Hepatic stellate cell (primary cell): ENCODE measurements at places on chromosomes 5 and 9.
A peak's percentile ranks its signal among the peaks of the same experiment; 100 is the strongest.

- DNase-seq: peak; percentile 92
Observed at GRCh38 chr9:100428871-100429654, 2.1 kb downstream of the MSANTD3 start.

DNA sequence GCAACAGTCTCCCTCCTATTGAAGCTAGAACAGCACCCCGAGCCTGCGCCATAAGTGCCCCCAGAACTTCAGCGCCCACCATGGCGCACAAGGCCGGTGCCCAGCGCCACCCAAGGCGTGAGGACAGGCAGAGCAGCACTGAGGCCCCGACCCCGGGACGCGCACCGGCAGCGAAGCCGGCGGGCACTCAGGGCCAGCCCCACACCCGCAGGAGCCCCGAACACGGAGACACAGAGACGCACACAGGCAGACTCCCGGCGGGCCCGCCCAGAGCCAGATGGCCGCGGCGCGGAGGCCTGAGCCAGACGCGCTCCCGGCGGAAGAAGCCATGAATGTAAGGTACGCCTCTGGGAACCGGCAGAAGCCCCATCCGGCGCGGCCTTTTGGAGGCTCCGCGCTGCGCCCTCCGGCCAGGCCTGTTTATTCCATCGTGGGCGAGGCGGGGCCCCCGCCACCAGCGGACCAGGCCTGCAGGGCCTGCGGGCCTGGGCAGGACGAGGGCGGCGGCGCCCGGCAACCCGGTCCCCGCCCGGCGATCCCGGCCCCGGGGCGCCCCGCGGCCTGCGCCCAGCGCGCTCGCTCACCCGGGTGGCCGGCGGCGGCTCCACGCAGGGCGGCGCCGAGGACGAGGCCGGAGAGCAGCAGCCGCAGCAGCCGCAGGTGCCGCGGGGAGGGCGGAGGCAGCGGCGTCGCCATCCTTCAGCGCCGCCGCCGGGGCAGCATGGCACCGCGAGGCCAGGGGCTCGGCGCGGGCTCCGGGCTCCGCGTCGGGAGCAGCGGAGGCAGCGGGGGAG, 486 bp downstream of the NPDC1 start:
- DNase-seq: peak; percentile 72

- DNase-seq: no peak
Observed at GRCh38 chr9:28801144-28801799, 1228.0 kb upstream of the C9orf72 start.

- DNase-seq: no peak
Observed at GRCh38 chr9:137437691-137438590, 3.2 kb downstream of the ENTPD8 start.

DNA sequence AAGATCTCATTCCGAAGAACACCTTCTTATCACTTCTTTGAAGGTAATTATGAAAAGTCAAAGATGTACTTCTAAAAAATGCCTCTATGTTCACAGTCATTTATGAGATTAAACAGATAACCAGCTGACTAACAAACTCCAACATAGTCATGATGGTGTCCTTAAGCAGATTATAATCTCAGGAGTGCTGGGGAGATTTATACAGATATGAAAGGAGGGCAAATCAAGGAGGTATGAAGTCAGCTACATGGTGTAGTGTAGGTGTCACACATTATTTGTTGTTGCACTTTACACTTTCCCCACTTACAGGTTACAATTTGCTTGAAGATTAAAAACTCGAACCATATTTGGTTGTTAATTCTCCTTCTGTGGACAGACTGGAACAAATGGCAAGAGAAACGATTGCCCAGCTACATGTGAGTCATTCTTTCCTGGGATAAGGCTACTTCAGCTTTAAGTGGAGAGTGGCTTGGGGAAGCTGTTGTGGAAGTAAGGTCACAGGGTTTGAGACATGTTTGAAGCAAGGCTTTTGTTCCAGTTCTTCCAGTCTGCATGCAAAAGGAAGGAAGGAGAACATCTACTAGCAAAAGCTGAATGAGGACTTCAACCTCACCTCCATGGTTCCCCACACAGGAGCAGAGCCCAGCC, 320.1 kb downstream of the ADGRV1 start:
- no peak for DNase-seq

- DNase-seq: no peak
Observed at GRCh38 chr5:76468635-76469425, 65.7 kb downstream of the IQGAP2 start.

- DNase-seq: no peak
Observed at GRCh38 chr9:12680341-12680740, 12.8 kb upstream of the TYRP1 start.

- no peak for DNase-seq
Observed at GRCh38 chr9:88005240-88005639, 30.9 kb upstream of the CDK20 start.

DNA sequence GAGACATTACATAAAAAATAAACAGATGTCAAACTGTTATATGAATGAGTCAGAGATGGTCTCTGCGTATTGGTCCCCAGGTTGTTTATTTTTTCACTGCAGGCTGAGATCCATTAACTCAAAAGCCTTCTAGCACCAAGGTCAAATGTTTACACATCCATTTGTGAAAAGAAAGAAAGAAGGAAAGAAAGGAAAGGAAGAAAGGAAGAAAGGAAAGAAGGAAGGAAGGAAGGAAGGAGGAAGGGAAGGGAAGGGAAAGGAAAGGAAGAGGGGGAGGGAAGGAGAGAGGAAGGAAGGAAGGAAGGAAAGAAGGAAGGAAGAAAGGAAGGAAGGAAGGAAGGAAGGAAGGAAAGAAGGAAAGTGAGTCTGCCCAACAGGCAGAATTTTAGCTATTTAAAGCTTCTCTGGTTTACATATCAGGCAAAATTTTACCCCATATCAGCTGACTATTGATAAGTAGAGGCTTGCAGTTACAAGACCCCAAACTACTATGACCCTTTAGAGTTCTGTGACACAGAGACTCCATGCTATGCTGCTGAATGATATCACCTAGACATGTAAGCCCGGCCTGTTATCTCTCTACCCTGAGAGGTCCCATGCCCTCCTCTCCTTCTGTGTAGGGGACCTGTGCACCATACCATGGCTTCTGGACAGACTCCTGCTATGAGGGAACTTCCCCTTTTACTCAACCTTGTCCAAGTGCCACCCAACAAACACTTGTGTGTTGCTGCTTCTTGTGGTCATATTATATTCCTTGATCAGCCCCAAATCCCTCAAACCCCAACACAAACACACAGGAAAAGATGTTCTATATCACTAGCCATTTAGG, 59.0 kb downstream of the DRD1 start:
- DNase-seq: no peak

DNA sequence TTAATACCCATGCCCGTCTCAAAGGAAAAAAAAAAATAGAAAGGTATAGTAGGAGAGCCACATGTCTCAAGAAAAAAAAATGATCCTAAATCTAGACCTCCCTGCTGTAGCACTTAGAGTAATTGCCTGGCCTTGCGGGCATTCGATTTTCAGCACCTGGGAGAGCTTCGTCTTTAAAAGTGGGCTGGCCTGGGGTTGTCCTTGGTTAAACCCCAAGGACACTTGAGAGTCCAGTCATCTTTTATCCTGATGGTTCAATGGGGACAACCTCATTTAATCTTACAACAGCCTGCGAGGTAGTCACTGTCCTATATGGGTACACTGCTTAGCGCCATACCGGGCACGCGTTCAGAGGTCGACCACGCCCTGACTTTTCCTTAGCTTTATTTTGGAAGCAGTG, 60.1 kb downstream of the MAT2B start:
- DNase-seq: no peak

DNA sequence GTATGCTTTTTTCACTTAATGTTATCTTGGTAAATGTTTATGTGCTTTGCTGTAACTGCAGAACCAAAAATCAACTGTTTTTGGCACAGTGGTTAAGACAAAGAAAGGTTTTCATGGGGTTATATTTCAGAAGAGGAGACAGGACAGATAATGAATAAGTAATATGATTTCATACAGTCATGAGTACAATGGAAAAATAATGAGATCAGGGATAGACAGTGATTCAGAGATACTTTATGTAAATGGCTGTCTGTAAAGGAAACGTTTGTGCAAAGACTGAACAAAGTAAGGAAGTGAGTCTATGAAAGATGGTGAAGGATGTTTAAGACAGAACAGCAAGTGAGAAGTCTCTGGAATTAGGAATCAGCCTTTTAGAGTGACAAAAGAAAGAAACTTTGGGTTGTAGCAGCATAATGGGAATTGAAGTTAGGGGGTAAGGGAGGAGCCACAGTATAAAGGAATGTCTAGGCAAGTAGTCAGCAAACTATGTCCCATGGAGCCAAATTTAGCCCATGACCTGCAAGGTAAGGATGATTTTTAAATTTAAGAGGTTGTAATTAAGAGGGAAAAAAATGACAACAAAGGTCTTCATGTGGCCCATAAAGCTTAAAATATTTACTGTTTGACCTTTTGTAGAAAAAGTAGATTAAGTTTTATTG, 55.0 kb downstream of the TNPO1 start:
- no peak for DNase-seq

DNA sequence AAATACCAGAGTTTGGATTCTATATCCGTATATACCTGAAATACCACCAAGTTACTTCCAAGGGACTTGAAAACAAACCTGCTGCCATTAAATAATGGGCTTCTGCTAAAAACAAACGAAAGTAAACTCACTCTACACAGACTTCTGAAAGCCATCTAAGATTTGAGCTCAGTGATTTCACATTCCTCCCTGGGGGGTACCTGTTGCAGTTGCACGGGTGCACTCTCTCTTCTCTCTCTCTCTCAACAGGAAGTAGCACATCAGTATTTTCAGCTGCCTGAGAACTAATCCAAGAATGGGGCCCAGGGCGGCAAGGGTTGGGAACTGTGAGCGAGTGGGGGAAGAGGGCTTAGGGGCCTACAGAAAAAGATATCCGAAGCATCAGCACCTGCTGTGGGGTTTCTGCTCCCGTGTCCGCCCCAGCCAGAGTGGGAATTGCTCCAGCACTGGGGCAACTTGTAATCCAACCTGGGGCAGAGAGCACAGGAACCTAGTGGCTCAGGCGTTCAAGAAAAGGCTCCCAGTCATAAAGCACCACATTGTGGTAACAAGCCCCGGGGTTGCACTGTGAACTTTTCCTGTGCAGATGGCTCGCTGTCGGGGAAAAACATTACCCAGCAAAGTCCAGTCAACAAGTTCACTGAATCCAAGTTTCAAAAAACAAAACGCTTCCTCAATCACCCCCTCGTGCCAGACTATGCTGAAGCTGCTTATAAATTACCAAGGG, 99.8 kb downstream of the EFNA5 start:
- no peak for DNase-seq

- peak; percentile 98 for DNase-seq
Observed at GRCh38 chr9:36148311-36149051, 11.9 kb downstream of the GLIPR2 start.

DNA sequence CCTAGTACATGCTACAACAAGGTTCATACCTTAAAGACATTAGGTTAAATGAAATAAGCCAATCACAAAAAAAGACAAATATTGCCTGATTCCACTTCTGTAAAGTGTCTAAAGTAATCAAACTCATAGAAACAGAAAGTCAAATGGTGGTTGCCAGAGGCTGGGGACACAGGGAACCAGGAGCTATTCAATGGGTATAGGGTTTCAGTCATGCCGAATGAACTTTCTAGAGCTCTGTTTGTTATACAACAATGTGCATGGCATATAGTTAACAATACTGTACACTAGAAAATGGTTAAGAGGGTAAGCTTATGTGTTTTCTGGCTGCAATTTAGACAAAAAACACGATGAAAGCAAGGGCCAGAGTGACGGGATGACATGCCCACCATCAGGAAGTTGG, 70.8 kb upstream of the EGFLAM start:
- DNase-seq: no peak

DNA sequence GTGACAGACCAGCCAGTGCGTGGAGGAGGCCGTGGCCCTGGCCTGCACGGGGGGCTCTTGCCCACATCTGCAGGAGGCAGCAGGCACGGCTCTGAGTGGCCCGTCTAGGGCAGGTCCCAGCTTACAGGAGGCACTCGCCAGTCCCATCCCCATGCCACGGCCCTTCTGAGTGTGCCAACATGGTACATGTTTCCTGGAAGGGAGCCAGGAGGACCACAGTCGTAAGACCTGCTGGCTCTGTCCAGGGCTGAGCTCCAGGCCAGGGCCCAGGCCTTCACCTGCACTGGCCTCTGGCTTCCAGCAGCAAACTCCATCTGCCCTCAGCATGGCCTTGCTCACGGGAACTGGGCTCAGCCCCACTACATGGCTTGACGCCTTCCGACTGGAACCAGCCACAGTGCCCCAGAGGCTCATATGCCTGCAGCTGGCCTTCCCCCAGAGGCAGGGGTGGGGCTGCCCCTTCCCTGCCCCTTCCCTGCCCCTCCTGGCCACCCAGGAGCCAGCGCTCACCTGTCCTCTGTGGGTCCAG, 3.8 kb downstream of the NKD2 start:
- no peak for DNase-seq

DNA sequence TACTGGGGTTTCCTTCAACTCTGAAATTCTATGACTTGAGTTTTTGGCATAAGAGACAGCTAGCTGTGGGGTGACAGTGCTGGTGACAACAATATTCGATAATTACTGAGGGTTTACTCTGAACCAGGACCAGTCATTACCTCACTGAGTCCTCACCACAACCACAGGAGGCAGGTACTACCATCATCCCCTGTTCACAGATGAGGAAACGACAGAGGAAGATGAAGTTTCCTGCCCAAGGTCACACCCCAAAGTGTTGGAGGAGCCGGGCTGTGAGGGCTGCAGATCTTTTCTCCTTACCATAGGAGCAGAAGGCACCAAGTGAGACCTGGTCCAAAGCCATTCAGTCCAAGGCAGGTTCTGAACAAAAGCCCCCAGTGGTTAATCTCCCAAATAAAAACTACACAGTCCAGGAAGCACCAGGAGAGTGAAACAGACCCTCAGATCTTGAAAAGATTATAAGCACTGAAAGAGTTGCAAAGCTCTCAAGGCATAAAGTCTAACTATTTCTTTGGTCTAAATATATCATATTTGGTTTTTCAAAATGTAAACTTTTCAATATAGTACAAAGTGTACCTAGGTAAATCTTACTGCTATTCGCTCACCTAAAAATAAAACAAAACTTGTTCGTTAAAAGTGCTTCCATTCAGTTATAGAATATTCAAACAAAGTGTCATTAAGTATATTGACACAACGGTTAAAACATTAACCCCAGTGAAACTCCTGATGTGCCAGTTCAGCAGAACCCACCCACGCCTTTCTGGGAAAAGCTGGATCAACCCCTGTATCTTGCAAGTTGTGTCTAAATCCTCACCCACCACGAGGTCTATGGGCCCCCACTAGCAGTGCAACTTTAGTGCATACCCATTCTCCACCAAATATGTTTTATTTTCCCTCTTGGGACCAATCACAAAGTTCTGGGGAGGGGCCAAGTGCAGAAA, 82.6 kb upstream of the EQTN start:
- no peak for DNase-seq

- DNase-seq: no peak
Observed at GRCh38 chr5:1997640-1998347, 115.1 kb upstream of the IRX4 start.

DNA sequence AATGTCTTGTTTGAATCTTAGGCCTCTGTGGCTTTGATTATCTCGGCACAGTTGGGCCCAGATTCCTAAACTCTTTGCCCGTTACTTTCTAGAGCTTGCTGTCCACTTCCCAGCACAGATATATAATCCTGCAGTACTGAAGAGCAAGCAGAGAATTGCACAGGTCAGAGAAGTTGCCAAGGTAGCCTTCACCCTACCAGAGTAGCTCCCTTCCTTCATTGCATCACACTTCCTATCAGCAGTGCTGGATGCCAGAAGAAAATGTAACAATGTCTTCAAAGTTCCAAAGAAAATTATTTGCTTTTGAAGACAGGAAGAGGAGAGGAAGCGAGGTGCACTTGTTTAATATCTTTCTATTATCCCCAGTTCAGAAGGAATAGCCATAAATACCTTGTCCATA, 38.1 kb upstream of the SPATA31D4 start:
- no peak for DNase-seq
